ENCODE measurements at places on chromosomes 12 and 14.

DNA sequence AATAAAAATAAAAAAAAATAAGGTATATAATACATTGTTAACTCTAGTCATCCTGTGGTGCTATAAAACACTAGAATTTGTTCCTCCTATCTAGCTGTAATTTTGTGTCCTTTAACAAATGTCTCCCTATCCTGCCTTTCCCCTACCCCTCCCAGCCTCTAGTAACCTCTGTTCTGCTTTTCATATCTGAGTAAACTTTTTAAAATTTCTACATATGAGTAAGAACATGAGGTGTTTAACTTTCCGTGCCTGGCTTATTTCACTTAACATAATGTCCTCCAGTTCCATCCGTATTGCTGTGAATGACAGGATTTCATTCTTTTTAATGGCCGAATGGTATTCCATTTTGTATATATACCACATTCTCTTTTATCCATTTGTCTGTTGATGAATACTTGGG lies 71.3 kb upstream of the GNG2 start:
- no peak for DNase-seq
- no peaks in the 10 kb centered on the region for H3K36me3 ChIP-seq
- H3K27me3 ChIP-seq, result no peaks in the 10 kb centered on the region

GRCh38 chr14:105283028-105283427 lies 17.8 kb downstream of the BRF1 start:
- H3K27me3 ChIP-seq, result no peaks in the 10 kb centered on the region
- H3K4me1 ChIP-seq, result peaks cover 16% of the 10 kb centered on the region
- DNase-seq, result no peak
- H3K4me3 ChIP-seq, result no peak overlapping the region
- H3K36me3 ChIP-seq, result no peaks in the 10 kb centered on the region

- H3K27me3 ChIP-seq, result no peaks in the 10 kb centered on the region
- no peak for DNase-seq
- no peaks in the 10 kb centered on the region for H3K36me3 ChIP-seq
- no peak overlapping the region for H3K4me3 ChIP-seq
- peaks cover 11% of the 10 kb centered on the region for H3K4me1 ChIP-seq
- no peak overlapping the region for H3K27ac ChIP-seq
Observed at GRCh38 chr14:91350483-91350812, 67.2 kb downstream of the CCDC88C start.

- no peak for DNase-seq
- H3K27ac ChIP-seq, result no peak overlapping the region
- no peak overlapping the region for H3K4me3 ChIP-seq
- H3K4me1 ChIP-seq, result no peaks in the 10 kb centered on the region
Observed at GRCh38 chr12:94266796-94267536, 118.6 kb downstream of the PLXNC1 start.

DNA sequence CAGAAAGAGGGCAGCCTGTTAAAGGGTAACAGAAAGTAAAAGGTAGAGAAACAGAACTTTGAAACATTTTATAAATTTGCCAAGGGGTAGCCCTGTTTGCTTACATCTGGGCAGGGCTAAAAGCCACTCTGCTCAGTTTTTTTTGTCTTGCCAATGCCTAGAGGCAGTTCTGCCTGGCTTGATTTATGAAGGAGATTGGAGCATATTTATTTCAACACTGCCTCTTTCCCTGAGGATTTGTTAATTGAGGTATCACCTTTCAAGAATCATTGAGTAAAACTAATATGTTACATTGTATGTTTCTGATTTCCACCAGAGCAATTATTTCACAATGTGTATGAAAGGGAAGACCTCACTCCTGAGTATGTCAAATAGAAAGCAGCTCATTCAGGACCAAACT lies 160.8 kb downstream of the GXYLT1 start:
- no peaks in the 10 kb centered on the region for H3K27me3 ChIP-seq
- no peak overlapping the region for H3K4me3 ChIP-seq
- no peak overlapping the region for H3K27ac ChIP-seq
- H3K4me1 ChIP-seq, result no peaks in the 10 kb centered on the region

GRCh38 chr12:2306735-2307134 lies 253.9 kb downstream of the CACNA1C start:
- H3K27me3 ChIP-seq, result no peaks in the 10 kb centered on the region
- H3K36me3 ChIP-seq, result no peaks in the 10 kb centered on the region
- no peak overlapping the region for H3K27ac ChIP-seq
- no peak for DNase-seq
- H3K4me1 ChIP-seq, result no peaks in the 10 kb centered on the region

GRCh38 chr14:56803816-56804535 lies 6.3 kb downstream of the OTX2 start:
- no peak overlapping the region for H3K27ac ChIP-seq
- no peak overlapping the region for H3K4me3 ChIP-seq
- no peaks in the 10 kb centered on the region for H3K4me1 ChIP-seq
- DNase-seq, result no peak
- peaks cover 28% of the 10 kb centered on the region for H3K27me3 ChIP-seq

- peak; percentile 47 for DNase-seq
- no peak overlapping the region for H3K27ac ChIP-seq
- no peaks in the 10 kb centered on the region for H3K27me3 ChIP-seq
Observed at GRCh38 chr12:51678086-51678724, 87.2 kb downstream of the SCN8A start.

- no peaks in the 10 kb centered on the region for H3K27me3 ChIP-seq
- no peak overlapping the region for H3K27ac ChIP-seq
- H3K4me1 ChIP-seq, result no peaks in the 10 kb centered on the region
- no peak overlapping the region for H3K4me3 ChIP-seq
Observed at GRCh38 chr12:4153343-4153892, 120.1 kb upstream of the CCND2 start.

- H3K27me3 ChIP-seq, result no peaks in the 10 kb centered on the region
- no peak overlapping the region for H3K4me3 ChIP-seq
Observed at GRCh38 chr12:106214571-106214970, 33.2 kb downstream of the CKAP4 start.

DNA sequence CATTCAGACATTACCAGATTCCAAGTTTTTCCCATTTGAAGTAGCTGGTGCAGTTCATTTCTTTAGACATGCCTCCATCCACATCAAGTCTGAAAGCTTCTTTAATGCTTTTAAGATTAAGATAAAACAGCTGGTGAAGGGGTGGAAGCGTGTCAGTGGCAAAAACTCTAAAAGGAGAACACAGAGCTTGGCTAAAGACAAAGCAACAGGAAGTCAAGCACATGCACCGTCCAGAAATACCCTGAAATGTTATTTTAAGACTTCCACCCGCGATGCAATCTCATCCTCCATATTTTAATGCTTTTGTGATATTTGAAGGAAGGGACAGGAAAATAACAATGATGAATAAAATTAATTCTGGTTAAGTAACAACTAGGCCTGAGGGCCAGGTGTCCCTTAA lies 31.8 kb downstream of the PPM1H start:
- H3K36me3 ChIP-seq, result no peaks in the 10 kb centered on the region
- H3K27ac ChIP-seq, result no peak overlapping the region

GRCh38 chr12:53327435-53328042 lies 6.1 kb upstream of the AAAS start:
- no peak overlapping the region for H3K4me3 ChIP-seq
- H3K36me3 ChIP-seq, result no peaks in the 10 kb centered on the region
- no peaks in the 10 kb centered on the region for H3K27me3 ChIP-seq
- no peak for DNase-seq
- no peak overlapping the region for H3K27ac ChIP-seq

DNA sequence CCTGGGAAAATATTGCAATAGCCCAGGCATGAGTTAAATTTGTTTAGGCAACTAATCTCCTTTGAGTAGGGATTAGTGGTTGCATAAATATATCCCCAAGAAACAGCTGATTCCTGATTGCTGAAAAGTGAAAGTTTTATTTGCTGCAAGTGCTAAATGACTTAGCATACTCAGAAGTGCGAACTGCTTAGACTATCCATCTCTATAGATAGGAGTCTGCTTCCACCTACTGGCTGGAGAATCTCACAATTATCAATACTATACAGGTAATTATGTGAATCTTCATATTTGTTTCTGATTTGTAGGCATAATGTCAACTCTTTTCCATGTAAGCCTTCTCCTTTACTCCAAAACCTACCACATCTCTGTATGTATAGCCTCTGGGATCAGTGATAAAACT lies 12.0 kb upstream of the SLCO1B3 start:
- no peak for DNase-seq
- no peaks in the 10 kb centered on the region for H3K36me3 ChIP-seq
- no peak overlapping the region for H3K4me3 ChIP-seq
- no peaks in the 10 kb centered on the region for H3K4me1 ChIP-seq
- H3K27me3 ChIP-seq, result no peaks in the 10 kb centered on the region

DNA sequence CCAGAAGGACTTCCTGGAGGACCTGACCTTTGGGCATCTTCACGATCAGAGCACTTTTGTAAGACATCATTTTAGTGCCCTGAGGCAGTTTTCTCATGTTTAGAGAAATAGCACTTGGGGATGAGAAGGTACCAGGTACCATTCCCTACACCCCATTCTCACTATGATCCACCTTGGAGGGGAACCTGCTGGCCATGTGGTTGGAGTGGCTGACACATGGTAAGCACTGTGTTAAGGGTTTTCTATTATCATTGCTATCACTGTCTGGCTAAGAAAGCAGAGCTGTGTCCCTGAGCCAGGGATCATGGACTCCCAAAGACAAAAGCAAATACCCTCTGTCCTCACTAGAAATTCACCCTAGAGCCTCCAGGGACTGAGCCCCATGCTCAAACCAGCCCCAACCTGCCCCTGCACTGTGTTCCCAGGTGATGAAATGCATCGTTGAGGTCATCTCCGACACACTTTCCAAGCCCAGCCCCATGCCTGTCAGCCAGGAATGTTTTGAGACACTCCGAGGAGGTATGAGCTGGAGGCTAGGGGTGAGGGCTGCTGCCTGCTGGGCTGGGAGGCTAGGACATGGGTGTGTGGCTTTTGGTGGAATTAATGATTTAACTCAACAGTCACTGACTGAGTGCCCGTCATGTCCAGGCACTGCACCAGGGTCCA lies 3.4 kb downstream of the CHGA start:
- peak; percentile 18 for DNase-seq
- peaks cover 6% of the 10 kb centered on the region for H3K27me3 ChIP-seq
- H3K36me3 ChIP-seq, result no peaks in the 10 kb centered on the region
- no peaks in the 10 kb centered on the region for H3K4me1 ChIP-seq
- H3K4me3 ChIP-seq, result no peak overlapping the region
- H3K27ac ChIP-seq, result no peak overlapping the region

GRCh38 chr12:100077367-100077766 lies 65.3 kb downstream of the BLTP3B start:
- no peaks in the 10 kb centered on the region for H3K4me1 ChIP-seq
- peaks cover 9% of the 10 kb centered on the region for H3K36me3 ChIP-seq
- no peaks in the 10 kb centered on the region for H3K27me3 ChIP-seq
- H3K27ac ChIP-seq, result no peak overlapping the region

- no peak for DNase-seq
- H3K4me1 ChIP-seq, result no peaks in the 10 kb centered on the region
- H3K4me3 ChIP-seq, result no peak overlapping the region
- H3K27ac ChIP-seq, result no peak overlapping the region
- H3K27me3 ChIP-seq, result no peaks in the 10 kb centered on the region
- no peaks in the 10 kb centered on the region for H3K36me3 ChIP-seq
Observed at GRCh38 chr14:81459912-81460311, 59.8 kb upstream of the STON2 start.

GRCh38 chr14:101108579-101109346 lies 205.2 kb upstream of the RTL1 start:
- H3K36me3 ChIP-seq, result no peaks in the 10 kb centered on the region
- H3K4me3 ChIP-seq, result no peak overlapping the region
- H3K27me3 ChIP-seq, result no peaks in the 10 kb centered on the region
- no peak overlapping the region for H3K27ac ChIP-seq
- DNase-seq, result no peak
- H3K4me1 ChIP-seq, result no peaks in the 10 kb centered on the region
